ENCODE measurements at places on chromosomes 16 and 17.

GRCh38 chr17:78647032-78647431 is 69.8 kb upstream of the DNAH17 start:
- DNase-seq: no peak

GRCh38 chr16:67468731-67469130 is 12.2 kb downstream of the ATP6V0D1 start:
- no peak for DNase-seq

DNA sequence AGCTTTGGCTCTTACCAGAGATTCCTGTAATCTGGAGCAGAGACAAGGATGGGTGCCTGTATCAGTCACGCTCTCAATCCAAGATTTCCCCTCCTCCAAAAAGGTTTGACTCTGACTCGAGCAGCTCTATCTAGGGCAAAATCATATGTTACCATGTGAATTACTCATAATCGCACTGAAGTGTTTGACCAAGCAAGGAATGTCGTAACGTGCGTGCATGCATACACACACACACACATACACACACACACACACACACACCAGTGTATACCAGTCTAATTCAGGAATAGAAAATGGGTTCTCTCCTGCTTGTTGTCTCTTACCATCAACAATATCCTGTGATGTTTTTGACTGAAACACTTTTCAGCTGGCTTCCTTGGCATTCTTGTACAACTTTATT is 835.1 kb downstream of the KCNJ2 start:
- no peak for DNase-seq

DNA sequence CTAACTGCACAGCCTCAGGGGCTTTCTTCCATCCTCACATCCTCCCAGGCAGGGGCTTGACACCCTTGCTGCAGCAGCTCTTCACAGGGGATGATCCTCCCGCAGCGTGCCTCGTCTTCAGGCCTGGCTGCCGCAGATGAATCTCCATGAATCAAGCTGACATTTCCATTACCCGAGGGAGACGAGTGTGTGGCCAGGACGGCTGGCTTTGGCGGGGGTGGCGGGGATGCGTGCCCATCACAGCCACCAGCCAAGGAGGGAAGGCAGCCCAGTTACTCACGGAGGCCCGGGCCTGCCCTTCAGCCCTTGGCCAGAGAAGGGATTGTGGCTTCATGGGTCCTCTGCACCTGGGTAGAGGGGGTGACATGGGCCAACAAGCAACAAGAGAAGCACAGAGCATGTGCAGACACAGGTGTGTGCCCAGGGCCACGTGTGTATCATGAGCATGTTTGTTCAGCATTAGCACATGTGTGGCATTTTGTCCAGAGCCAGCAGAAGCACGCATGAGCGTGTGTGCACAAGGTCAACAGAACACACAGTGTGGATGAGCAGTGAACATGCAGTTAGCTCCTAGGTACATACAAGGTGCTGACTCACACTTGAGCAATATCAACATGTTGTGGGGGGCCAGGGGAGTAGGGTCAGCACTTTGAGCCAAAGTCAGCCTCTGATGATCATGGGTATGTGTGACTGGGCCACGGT is 236.4 kb downstream of the KATNIP start:
- no peak for DNase-seq

- DNase-seq: no peak
Observed at GRCh38 chr17:74059479-74060240, 143.8 kb upstream of the RPL38 start.

GRCh38 chr17:3663102-3664011 is 5.0 kb downstream of the TAX1BP3 start:
- no peak for DNase-seq

GRCh38 chr16:84138824-84139627 is 6.0 kb downstream of the HSDL1 start:
- DNase-seq: no peak

DNA sequence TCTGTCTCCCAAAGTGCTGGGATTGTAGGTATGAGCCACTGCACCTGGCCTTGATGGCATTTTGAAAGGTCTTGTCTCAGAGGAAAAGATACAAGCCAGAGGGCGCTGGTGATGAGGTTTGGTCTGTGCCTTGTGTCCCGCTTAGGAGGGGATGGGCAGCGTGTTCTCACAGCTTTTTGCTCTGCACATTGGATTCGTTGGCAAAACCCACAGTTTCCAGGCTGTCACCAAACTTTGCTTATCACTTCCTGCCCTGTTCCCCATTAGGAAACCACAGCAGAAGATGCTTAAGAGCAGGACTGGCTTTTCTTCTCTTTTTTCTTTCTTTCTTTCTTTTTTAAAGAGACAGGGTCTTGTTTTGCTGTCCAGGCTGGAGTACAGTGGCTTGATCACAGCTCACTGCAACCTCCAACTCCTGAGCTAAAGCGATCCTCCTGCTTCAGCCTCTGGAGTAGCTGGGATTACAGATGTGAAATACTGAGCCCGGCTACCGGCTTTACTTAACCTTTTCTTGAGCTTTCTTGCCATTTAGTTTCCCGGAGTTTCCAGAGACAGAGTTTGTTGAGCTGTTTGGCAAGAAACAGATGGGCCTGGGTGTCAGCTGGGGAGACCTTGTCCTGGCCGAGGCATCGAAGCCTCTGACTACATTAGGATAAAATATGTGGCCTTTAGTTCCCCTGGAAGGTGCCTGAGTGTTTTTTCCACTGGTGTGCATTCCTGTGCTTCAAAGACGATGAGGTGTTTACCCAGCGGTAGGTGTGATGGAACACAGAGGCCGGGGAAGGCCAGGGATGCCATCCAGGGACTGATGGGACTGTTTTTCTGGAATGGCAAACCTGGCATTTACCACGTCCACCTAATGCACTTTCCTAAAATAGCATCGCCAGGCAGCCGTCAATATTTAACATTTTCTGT is 112.9 kb downstream of the ABCC1 start:
- DNase-seq: no peak

- peak; percentile 22 for DNase-seq
Observed at GRCh38 chr17:7885367-7886226, 3.0 kb upstream of the CHD3 start.

- DNase-seq: no peak
Observed at GRCh38 chr17:74453665-74454196, 12.7 kb upstream of the CD300A start.

DNA sequence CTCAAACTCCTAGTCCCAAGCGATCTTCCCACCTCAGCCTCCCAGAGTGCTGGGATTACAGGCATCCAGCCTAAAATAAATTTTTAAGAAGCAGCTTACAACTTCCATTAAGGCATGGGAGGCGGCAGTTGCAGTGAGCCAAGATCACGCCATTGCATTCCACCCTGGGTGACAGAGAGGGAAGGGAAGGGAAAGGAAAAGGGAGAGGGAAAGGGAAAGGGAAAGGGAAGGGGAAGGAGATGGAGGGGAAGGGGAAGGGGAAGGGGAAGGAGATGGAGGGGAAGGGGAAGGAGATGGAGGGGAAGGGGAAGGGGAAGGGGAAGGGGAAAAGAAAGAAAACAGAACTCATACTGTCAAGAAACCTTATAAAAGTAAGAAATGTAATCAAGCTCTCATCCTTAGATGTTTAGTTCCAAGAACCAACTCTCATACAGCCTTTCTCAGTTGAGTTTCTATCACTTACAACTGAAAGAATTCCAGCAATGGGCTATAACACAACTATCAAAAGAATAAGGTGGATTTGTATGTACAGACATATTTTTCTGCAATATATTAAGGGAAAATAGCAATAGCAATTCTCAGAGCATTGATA is 43.1 kb downstream of the SHCBP1 start:
- no peak for DNase-seq

- DNase-seq: no peak
Observed at GRCh38 chr16:52617591-52617990, 70.6 kb upstream of the TOX3 start.

DNA sequence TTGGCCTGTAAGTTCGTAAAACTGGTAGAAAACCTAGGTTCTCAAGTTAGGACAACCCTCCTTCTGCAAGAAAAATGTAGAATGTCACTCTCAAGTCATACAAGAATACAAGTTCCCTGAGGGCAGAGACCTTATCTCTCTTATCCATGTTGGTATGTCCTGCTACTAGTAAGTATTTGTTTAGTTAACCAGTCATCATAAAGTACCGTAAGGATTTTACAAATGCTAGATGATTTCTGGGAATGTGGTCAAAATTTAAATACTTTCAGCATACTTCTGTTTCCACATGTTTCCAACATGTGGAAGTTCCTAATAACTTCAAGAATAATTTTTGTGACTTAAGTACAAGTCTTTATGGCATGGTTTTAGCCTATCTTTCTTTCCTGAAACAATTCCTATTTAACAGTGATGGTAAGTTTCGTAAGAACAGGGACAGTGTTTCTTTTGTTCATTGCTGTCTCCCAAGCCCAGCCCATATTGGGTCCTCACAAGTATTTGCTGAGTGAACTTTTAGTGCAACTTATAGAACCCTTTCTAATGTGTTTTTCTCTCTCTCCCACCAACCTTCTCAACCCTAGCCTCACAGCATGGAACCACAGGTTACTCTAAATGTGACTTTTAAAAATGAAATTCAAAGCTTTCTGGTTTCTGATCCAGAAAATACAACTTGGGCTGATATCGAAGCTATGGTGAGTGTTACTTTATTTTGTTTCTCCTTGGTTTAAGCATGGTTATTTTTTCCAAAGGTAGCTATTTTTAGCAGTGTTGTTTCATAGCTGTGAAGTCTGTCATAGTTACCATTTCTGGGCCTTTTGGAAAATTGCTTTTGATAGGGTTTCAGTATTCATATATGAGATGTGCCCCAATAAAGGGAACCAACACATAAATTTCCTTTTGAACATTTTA is 4.5 kb downstream of the NBR1 start:
- no peak for DNase-seq

GRCh38 chr17:17057057-17057551 is 14.8 kb downstream of the MPRIP start:
- DNase-seq: no peak

DNA sequence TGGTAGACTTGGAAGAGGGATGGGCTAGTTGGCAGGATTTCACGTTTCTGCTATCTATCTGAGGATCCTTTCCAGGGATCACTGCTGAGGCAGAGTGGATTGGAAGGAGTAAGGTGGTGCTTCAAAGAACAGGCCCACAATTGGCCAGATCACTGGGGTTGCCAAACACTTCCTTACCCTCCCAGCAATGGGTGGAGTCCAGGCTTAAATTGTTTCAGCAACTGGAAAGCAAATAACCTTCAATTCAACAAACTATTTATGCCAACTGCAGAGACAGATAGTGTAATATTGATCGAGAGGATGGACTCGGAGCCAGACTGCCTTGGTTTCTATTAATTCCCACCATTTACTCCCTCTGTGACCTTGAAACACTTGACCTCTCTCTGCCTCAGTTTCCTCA is 2.1 kb downstream of the ARRB2 start:
- DNase-seq: no peak

DNA sequence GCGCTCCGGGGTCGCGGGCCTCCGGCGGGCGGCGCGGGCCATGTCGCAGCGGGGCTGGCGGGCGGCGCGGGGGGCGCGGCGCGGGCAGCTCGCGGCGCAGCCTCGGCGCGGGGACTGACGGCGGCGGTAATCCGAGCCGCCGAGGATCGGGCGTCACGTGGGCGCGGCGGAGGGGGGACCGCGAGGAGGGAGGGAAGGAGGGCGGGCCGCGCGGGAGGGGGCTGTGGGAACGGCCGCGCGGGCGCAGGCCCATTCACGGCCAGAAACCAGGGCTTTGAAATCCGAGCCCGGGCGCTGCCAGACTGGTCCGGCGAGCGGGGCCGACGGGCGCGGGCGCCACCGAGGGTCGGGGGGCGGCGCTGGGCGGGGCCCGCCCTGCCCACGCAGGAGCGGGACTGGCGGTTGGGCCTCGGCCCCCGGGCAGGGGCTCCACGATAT is at the start of gene MTSS2:
Gene MTSS2, minus strand, starts transcription at position 116 of the 438 bp plus-strand sequence. CDS start 262 bp downstream, outside the sequence.
- DNase-seq: no peak

- DNase-seq: no peak
Observed at GRCh38 chr16:53761962-53762703, 58.2 kb downstream of the FTO start.

DNA sequence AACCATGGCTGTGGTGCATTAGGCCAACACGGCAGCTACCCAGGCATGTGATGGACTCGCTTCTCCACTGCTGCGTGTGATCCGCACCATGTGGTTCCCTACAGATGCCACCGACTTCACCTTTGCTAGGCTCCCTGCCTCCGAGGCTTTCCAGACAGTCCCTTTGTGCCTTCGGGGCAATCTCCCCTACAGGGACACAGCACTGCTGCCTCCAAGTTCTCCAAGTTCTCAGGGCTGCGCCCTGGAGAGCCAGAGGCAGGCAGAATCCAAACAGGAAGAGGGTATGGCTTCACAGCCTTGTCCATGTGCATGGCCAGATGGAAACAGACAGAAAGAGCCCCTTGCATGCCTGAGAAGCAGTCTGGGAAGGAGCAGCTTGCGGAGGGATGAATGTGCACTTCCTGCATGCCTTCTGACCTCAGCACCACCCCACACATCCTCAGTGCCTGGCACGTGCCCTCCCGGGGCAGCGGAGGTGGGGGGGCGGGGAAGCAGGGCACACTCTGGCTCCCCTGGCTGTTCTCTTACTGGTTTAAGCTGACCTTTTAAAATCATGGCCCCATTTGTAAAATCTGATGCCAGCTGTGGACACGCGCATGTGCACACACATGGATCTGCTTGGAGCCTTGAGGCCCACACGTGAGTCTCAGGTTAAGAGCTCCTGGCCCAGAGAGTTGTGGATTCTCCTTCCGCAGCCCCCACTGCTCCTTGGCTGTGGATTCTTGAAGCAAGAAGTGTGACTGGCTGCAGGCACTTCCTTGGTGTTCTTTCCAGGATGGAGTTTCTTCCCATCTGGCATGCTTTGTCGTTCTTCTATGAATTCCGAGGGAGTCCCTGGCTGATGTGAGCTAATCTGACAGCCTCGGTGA is 55.3 kb upstream of the MTSS2 start:
- no peak for DNase-seq

DNA sequence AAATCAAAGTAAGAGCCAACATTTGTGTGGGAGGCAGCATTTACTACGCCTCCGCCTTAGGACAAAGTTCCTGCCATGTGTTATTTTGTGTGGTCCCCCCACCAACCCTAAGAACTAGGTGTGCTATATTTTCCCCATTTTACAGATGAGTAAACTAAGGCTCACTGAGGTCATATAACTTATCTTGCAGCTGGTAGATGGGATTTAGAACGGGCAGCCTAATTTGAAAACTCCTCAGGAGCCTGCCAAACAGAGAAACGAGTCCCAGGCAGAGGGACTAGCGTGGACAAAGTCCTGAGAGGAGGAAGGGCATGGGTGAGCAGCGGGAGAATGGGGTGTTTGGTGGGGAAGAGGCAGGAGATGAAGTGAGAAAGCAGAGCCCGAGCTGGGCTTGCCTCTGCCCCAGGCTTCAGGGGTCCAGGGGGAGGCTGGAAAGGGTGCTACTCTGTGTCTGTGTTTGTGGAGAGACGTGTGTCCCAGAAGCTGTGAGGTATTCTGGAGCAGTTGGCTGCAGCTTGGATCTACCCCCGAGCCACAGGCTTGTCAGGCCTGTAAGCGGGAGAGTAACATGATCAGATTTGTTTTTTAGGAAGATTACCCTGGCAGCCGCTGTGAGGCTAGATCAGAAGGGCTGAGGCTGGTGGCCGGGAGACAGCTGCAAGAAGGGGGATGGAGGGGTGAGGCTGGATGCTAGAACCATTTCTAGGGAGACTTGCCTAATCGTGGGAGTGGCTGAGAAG is 5.0 kb downstream of the MLLT6 start:
- no peak for DNase-seq

DNA sequence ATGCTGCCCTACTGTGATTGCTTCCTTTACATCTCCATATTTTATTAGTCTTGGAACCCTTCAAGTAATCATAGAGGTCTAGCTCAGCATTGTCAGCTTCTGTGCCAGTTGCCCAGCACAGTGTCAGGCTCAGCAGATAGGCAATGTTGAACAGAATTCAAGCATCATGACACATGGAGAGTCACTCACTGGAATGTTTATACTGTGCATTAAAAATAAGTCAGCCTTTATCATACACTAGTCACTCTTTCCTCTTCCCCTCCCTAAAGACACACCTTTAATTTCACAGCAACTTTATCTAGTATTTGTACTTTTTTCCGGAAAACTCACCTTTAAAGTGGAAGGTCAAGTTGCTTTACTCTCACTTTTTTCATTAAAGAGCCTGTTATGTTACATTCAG is 253.8 kb upstream of the CDH11 start:
- no peak for DNase-seq
